ENCODE measurements at places on chromosomes 3 and 15. TPM values are rescaled to one million over a fixed set of nuclear protein-coding genes. Genes with fewer than 3 reads are reported as not detected.

DNA sequence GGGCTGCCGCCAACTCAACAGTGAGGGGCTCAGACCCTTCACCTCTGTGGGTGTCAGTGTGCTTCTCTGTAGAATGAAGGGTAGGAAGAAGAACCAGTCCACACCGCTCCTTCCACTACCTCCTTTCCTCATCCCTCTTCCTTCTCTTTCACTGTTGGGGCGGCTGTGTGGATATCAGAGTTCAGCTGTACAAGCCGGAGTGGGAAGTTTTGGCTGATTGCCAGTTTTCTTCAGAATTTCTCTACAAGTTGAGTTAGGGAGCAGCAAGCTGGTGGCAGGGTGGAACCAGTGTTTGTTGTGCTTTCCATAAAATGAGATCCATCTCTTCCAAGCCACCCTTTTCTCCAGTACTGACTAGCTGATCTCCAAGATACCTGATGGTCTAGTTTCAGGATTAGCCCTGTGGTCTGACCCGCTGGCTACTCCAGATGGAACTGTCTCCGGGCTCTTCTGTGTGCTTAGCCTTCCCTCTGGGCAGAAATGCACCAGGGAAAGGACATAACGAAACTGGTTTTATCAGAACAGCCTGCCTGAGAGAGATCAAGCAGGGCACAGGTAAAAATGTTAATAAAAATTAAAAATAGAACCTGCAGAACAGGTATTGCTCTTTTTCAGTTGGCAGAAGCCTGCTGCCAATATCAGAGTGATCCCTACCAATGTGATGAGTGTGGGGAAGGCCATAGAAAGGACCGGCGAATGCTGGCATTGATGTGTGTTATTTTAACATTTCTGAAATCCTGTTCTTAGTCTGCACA, 169.9 kb upstream of the TSC22D2 start:
- no peak for DNase-seq

- peak; percentile 32 for DNase-seq
Measured at GRCh38 chr15:76062286-76062685, 2.5 kb downstream of the TMEM266 start.

- DNase-seq = no peak
Measured at GRCh38 chr3:129502641-129503408, 25.6 kb upstream of the RHO start.

AGBL1 gene
- not detected for polyA plus RNA-seq

GRCh38 chr15:64412216-64412615, 24.6 kb downstream of the TRIP4 start:
- no peak for DNase-seq

- no peak for DNase-seq
Measured at GRCh38 chr3:171248426-171249111, 211.6 kb downstream of the TNIK start.

DNA sequence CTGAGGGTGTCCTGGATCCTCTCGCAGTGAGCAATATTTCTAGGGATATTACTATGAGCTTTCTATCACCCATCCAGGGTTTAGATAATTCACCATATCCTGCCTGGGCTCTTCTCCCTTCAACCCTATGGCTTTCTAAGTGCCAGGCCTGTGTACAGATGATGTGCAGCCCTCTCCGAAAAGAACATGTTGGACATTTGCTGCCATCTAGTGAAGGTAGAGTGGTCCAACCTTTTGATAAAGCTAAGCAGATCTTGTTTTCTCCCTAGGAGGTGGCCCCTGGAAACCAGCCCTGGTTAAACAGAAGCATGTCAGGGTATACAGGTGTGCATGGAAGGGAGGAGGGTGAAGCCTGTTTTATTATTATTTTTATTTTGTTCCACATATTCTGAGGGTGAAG, 27.9 kb upstream of the SCN10A start:
- peak; percentile 70 for DNase-seq

DNA sequence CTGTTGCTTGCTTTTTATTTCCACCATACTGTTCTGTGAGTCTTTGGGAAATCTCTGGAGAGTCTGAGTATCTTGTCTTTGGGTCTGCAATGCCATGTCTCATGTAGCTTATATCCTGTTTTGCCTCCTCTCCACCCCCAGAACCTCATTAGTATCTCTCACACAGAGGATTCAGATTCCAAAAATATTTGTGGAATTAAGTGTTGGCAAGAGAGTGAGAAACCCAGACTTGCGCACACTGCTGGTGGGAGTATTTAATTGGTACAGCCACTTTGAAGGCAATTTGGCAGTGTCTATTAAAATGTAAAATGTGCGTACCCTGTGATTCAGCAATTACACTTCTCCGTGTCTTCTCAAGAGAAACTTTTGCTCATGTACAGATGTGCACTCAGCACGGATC, 68.6 kb downstream of the ZNF621 start:
- no peak for DNase-seq

LYZL4 gene
- polyA plus RNA-seq = not detected

GRCh38 chr15:87959080-87959479, 297.5 kb downstream of the NTRK3 start:
- no peak for DNase-seq

RNF7 gene
- 98.7 TPM for polyA plus RNA-seq

ETV5 gene
- polyA plus RNA-seq = 15.7 TPM

GRCh38 chr15:72792431-72792830, 8.9 kb upstream of the ADPGK start:
- no peak for DNase-seq

GRCh38 chr3:144235489-144235888, 263.9 kb downstream of the DIPK2A start:
- no peak for DNase-seq

DNA sequence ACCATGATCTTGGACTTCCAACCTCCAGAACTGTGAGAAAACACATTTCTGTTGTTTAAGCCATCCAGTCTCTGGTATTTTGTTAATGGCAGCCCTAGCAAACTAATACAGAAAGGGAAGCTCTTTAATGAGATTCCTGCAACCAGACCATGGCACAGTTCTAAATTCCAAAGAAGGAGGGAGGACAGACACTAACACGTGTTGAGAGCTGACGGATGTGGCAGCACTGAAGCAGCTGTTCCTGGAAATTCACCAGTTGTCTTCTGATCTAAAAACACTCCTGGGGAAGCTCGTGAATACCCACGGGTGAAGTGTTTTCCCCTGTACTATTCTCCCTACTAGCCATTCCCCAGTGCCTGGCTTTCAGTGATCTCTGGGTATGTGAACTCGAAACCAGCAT, 56.7 kb downstream of the RPL22L1 start:
- DNase-seq = no peak

ISLR gene
- polyA plus RNA-seq = 0.79 TPM

FBN1 gene
- polyA plus RNA-seq = 134 TPM

DNA sequence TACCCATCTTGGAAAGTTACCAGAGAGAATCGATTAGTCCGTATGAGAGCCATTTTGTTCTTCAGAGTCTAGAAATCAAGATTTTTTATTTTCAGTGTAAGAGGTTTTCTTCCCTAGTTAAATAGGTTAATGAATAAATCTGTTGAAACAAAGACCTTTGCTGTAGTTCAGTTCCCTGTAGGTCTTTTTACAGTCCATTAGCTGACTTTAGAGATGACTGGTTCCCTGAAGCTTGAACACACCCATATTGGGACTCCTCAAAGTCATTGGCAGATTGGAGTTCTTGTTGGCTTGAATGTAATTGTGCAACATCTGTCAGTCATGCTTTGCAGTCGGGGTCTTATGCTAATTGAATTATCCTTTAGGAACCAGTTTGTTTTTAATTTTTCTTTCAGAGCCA, 45.3 kb downstream of the SEMA6D start:
- no peak for DNase-seq

KCNMB3 gene
- 0.59 TPM for polyA plus RNA-seq

TM4SF18 gene
- polyA plus RNA-seq = not detected

- peak; percentile 80 for DNase-seq
Measured at GRCh38 chr3:175743733-175744400, 884.7 kb downstream of the NAALADL2 start.

MME gene
- 11.7 TPM for polyA plus RNA-seq

GRCh38 chr3:98968824-98969223, 67.3 kb upstream of the DCBLD2 start:
- DNase-seq = no peak

- DNase-seq = peak; percentile 88
Measured at GRCh38 chr3:150081084-150081483, 110.4 kb upstream of the PFN2 start.

GRCh38 chr15:70875001-70875782, 17.0 kb downstream of the THAP10 start:
- peak; percentile 58 for DNase-seq

DNA sequence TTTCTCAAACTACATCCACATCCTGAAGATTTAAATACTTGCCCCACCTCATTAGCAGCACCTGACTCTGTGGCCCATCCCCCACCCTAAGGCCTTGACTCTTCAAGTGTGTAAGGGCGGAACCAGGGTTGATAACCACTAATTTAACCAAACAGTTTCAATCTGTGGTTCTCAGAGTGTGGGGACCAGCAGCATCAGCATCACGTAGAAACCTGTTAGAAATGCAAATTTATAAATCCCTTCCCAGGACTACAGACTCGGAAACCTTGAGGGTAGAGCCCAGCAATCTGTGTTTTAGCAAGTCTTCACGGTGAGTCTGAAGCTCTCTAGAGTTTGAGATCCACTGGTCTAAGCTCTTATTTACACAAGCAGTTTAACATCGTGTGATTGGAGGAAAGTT, 12.4 kb downstream of the GNB4 start:
- no peak for DNase-seq

Measured in IMR-90 (cell line).